HFFc6 (cell line): ENCODE measurements at places on chromosomes 6 and 20. TPM values are rescaled to one million over a fixed set of nuclear protein-coding genes. Genes with fewer than 3 reads are reported as not detected.

Gene LY6G6C
- not detected in 3 replicates for total RNA-seq

Gene LGSN
- total RNA-seq: not detected in 2 replicates

Gene SLC4A11
- 2.4 to 2.8 TPM (median 2.7 TPM) in 3 replicates for total RNA-seq

Gene IYD
- not detected in 3 replicates for total RNA-seq

Gene ZNF165
- 0.11 to 0.28 TPM (median 0.17 TPM) in 3 replicates for total RNA-seq

Gene BPIFB4
- not detected in 3 replicates for total RNA-seq

Gene RAD21L1
- 0.47 to 0.85 TPM (median 0.51 TPM) in 3 replicates for total RNA-seq

Gene CDKN1A
- total RNA-seq: 549 to 949 TPM (median 670 TPM) in 3 replicates

Gene ERVFRD-1
- total RNA-seq: not detected in 2 replicates

Gene SLC26A8
- total RNA-seq: not detected in 3 replicates

Gene STMND1
- total RNA-seq: not detected in 2 replicates

Gene ESR1
- total RNA-seq: 0.63 TPM in 1 of 3 replicates, not detected in the others

Gene BMP7
- total RNA-seq: not detected in 3 replicates

Gene PGC
- not detected in 2 replicates for total RNA-seq

Gene C4B
- total RNA-seq: 0.81 and 2.0 TPM in 2 replicates
